ENCODE measurements at places on chromosomes 4 and X.

DNA sequence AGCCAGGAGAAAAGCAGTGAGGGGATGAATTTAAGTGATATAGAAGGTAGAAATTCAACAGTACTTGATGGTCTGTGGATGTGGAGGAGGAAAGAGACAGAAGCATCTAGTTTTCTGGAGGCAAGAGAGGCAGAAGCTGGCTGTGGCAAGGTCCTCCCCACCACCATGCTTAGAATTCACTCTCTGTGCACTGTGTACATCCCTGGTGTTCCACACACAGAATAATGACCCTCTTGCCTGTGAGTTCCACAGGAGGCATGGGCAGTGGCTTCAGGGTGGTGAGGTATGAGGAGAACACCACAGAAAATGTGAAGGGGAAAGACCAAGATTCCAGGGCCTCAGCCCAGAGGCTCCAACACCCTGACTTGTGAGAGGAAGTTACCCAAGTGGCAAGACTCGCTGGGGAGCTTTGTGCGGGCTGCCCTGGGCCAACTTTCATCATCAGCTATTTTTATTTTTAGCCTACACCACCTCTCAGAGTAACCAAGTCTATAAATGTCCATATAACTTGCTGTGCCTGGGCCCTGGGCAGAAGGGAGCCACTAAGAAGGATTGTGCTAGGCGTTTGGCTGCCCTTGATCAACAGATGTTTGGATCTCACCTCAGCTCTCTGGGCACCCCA, 7.8 kb upstream of the INTS6L start:
- DNase-seq: no peak

DNA sequence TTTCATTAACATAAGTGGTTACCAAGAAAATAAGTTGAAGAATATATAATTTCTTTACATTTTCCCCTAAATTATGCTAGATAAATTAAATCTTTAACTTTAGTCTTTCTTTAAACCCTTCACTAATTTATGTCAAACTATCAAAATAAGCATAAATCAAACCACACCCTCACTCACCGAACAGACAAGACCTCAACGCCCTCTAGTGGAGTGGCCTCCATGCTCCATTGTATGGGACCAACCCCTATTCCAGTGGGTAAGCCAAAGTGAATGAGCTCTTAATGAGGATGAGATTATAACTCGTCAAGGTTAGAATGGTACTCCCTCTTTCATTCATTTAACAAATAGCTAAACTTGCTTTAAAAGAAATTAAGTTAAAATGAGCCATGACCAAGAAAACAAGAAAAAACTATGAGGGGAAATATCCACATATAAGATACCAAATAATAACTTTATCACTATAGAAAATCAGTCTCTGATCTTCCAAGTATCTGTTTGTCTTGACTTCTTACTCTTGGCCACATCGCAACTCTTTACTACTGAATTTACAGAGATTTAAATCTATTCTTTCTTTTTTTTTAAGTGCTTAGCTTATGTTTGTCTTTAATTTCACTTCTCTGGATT, 15.6 kb upstream of the BBS12 start:
- DNase-seq: no peak

DNA sequence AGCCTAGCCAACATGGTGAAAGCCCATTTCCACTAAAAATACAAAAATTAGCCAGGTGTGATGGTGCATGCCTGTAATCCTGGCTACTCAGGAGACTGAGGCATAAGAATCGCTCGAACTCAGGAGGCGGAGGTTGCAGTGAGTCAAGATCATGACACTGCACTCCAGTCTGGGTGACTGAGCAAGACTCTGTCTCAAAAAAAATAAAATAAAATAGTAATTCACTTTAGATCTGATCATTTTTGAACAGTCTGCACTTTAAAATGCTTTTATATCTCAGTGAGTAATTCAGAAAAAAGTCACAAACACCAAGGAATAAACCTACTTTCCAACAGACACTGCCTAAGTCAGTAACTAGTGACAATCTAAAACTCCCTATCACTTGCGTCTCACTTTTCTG, 25.6 kb upstream of the CORIN start:
- no peak for DNase-seq

- DNase-seq: no peak
Measured at GRCh38 chr4:172521248-172521647, 647.4 kb upstream of the GALNT7 start.

- DNase-seq: no peak
Measured at GRCh38 chr4:78944381-78944780, 5.1 kb upstream of the PAQR3 start.

DNA sequence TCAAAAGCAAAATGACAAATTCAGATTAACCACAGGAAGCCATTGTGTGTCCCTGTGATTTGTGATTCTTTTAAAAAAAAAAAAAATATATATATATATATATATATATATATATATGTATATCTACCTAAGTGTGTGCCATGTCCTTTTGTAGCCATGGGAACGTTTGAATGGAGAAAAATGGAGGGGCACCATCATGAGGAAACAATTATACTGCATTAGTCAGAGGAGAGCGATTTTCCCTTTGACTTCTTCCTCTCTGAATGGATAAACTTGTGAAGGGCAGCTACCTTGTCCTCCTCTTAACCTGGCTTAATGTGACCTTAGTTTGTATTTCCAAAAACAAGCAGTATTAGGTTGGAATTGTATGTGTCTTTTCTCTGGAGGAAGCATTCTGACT, 23.3 kb upstream of the CBLL2 start:
- DNase-seq: no peak

All from suprapubic skin (tissue), 4 donors.